IMR-90 (cell line): ENCODE measurements at places on chromosomes 16 and 17. TPM values are rescaled to one million over a fixed set of nuclear protein-coding genes. Genes with fewer than 3 reads are reported as not detected.

KRT33B gene
- total RNA-seq, result 0.18 and 0.28 TPM in 2 replicates

RAB26 gene
- 1.1 TPM in 2 replicates for total RNA-seq

ADORA2B gene
- 5.2 and 5.8 TPM in 2 replicates for total RNA-seq

GPR139 gene
- not detected in 2 replicates for total RNA-seq

HAS3 gene
- total RNA-seq, result 0.28 and 0.36 TPM in 2 replicates

GINS2 gene
- 12.8 and 13.4 TPM in 2 replicates for total RNA-seq

SLC2A4 gene
- total RNA-seq, result under 0.01 TPM in 1 of 2 replicates, not detected in the other

KRT33A gene
- total RNA-seq, result not detected in 2 replicates

CDC27 gene
- 170 and 190 TPM in 2 replicates for total RNA-seq

FADS6 gene
- total RNA-seq, result not detected in 2 replicates

CSH2 gene
- total RNA-seq, result not detected in 2 replicates

GRCh38 chr17:75153780-75154194, 525 bp downstream of the JPT1 start:
- DNase-seq, result no peak

- no peak for DNase-seq
Measured at GRCh38 chr16:5188318-5188988, 90.9 kb upstream of the EEF2KMT start.

DNA sequence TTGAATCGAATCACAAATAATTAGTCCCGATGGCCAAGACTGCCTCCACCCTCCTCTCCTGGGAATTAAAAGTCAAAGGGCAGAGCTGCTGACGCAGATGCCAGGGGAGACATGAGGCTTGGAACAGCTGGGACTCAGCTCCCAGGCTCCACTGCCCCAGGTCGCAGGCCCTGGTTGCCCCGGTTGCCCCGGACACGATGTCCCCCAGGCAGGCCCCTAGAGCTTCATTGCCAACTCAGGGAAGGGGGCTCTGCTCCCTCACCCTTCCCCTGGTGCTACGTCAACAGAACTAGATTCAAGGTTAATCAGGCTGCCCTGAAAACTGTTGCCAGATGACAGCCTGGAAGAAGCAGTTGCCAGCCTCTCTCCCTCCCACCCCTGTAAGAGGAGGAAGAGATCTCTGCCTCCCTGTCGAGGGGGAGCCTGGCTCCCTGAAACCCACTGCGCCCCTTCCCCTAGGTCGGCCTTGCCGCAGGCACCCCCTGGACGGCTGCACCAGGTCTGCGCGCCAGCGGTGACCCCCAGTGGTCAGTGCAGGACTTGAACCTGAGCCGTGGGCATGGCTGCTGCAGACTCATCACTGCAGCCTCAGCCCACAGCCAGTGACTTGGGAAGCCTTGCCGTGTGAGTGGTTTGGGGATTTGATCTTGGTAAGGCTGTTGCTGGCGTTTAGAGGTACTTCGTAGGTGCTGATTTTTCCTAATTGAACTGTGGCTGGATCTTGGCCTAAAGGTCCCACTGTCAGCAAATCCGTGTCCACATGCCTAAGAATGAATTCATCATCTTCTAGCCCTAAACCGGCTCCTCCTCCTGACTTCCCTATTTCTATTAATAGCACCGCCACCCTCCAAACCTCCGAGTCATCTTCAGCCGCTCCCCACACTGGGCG, 84.1 kb upstream of the TOB1 start:
- DNase-seq, result peak; percentile 84

DNA sequence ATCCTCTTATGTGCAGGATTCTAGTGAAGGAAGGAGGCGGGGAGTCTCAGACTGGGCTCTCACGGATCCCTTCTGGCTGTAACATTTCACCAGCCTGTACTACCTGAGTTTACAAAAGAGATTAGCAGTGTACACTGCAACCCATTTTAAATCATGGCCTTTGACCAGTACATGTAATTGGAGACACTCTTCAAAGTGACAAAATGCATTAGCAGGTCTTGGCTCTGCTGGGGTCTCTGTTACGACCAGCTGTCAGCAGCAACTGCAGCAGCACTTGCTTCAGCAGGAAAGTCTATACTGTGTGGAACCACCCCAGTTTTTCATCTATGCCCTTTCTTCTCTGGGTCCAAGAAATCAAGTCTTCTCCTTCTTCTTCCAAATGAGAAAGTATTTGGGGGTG, 322.8 kb upstream of the ASIC2 start:
- no peak for DNase-seq

GRCh38 chr16:14392960-14393359, 237.1 kb downstream of the PARN start:
- DNase-seq, result no peak

- no peak for DNase-seq
Measured at GRCh38 chr16:69812688-69813014, 50.5 kb downstream of the WWP2 start.

GRCh38 chr16:78727536-78727935, 628.1 kb downstream of the WWOX start:
- no peak for DNase-seq

DNA sequence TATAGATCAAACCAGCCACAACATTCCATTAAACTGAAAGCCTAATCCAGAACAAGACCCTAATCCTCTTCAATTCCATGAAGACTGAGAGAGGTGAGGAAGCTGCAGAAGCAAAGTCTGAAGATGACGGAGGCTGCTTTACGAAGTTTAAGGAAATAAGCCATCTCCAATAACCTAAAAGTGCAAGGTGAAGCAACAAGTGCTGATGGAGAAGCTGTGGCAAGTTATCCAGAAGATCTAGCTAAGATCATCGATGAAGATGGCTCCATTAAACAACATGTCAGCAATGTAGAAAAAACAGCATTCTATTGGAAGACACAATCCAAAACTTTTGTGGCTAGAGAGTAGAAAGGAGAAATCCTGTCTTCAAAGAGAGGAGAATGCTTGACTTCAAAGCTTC, 69.6 kb downstream of the KANSL1 start:
- no peak for DNase-seq

DNA sequence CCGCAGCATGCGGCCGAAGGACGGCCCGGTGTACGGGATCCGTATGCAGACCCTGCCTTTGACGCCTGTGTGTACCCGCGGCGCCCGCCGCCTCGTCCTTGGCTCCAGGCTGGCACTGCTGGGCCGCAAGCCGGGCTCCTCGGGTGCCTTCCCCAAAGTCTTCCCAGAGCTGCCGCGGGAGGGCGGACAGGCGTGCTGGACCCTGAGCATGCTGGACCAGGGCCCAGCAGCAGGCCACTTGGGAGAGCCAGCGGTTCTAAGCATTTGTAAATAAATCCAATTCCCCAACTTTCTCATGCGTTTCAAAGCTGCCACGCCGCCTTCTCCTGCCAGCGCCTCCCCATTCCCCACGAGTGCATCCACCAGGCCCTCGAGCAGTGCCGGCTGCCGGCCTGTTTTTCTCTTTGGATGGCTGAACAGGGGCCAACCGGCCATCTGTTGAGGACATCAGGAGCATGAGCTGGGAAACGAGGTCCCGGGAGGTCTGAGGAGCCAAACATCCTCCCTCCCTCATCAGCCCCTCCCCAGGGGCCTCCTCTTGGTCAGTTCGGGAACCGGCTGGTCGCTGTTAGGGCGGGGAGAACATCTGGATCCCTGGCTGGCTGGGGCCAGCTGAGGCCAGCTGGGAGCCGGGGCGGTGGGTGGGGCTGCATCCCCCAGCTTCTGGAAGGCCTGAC, 20.5 kb upstream of the PABPN1L start:
- peak; percentile 36 for DNase-seq

DNA sequence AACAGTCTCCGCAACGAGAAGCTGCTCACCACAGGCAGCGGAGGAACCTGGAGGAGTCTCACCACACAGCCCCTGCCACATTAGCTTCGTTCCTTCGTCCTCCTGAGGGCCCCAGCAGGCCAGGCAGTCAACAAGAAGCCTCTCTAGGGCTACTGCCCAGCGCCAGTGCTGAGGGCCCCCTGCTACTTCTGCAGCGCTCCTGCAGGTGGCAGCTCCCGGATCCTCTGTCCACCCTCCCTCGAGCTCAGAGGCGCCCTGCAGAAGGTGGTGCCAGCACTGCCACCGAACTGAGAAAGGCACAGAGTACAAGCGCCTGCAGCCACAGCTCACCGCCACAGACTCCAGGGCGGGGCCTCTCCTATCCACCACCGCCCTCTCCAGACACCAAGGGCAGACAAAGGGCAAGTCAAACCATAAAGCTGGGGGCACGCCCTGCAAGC, 27.3 kb downstream of the KDM8 start:
- DNase-seq, result no peak

GRCh38 chr16:29877266-29877961, 14.4 kb upstream of the CDIPT start:
- DNase-seq, result peak; percentile 15

DNA sequence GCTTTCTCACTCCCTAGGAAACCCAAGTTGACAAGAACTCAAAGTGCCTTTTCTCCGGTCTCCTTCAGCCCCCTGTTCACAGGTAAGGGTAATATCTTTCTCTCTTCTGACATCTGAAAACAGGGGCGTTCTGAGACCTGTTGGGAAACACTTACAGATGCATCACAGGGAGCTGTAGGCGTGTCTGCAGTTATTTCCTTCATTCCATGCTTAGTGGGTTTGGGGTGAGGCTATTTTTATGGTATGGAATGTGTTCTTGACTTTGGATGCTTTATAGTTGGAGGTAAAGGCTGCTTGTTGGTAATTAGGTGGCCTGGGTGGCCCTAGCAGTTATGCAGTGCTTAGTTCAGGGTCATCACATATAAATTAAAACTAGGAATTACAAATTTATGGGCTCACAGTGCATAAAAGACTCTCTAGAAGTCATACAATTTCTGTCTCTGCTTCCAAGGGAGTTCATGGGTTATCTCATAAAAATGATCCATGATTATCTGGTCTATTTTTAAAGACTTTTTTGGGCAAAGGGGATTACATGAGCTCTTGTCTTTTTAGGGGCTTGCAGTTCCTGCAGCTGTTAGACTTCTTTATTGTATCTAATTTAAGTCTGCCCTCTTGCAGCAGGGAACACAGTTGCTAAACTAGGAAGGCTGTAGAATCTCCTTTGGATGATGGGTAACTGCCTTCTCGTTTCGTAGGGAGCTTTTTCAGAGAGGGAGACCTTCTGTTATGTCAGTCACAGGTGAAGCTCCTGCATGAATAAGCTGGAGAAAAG, 10.2 kb downstream of the SOCS7 start:
- no peak for DNase-seq

DNA sequence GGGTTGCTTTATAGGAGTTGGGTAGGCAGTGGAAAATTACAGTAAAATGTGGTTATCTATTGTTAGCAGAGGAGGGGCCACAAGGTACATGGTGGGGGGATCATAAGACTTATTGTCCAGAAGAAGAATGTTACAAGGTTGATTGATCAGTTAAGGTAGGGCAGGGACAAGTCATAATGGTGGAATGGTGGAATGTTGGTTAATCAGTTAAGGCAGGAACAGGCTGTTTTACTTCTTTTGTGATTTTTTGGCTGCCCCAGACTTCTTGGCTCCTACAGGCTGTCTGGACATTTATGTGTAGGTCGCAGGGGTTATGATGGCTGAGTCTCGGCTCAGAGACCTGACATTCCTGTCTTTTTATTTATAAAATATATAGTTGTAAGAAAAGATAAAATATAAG, 2277.1 kb downstream of the TP53TG3F start:
- no peak for DNase-seq

- no peak for DNase-seq
Measured at GRCh38 chr16:30142672-30143346, 19.8 kb upstream of the MAPK3 start.

GRCh38 chr16:86809458-86809955, 231.2 kb downstream of the FOXL1 start:
- peak; percentile 95 for DNase-seq

GRCh38 chr16:71250461-71251235, 20.1 kb upstream of the HYDIN start:
- no peak for DNase-seq

DNA sequence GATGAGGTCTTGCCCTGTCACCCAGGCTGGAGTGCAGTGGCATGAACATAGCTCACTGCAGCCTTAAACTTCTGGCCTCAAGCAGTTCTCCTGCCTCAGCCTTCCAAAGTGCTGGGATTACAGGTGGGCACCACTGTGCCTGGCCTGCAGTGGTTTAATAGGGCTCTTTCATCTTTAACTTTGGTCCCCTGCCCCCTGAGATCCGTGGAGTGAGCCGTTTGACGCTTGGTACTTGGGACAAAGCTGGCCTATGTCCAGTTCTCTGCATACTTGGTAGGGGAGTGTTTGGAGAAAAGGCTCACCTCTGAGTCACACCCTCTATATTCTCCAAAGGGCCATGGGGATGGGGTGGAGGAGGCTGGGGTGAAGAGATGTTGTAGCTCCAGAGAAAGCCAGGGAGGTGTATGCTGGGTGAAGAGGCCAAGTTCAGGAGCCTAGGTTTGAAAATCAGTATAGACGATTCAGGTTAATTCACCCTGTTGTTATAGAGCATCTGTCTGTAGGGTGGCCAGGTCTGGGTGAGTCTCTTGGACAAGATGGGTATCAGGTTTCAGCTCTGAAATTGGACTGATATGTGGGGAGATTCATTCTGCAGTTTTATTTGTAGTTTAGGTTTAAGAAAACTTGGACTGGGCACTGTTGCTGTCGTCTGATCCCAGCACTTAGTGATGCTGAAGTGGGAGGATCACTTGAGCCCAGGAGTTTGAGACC, 17.6 kb downstream of the ABCC1 start:
- DNase-seq, result peak; percentile 87

DNA sequence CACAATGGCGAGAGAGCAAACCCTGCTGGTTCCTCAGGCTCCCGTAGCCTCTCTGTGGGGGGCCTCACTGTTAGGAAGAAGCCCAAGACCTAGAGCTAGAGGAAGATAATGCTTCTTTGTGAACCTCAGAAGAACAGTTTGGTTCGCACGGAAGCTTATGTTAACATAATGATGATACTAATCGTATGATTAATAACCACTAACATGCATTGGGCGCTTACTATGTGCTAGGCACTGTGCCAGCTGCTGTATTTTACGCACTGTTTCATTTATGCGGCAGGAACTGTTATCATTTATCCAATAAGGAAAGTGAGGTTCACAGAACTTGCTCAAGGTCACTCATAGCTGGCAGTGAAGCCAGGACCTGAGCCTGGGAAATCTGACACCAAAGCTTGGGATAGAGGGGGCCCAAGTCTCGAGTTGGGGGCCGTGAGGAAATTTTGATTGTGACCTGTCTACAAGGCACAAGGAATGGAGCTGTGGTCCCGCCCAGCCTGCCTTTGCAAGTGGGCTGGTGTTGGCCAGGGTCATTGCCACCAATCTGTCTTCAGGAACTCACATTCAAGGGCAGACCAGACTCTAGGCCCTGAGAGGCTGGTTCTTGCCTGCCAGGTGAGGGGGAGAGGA, 6.8 kb downstream of the PRCD start:
- peak; percentile 99 for DNase-seq

- DNase-seq, result no peak
Measured at GRCh38 chr17:33493566-33493965, 200.5 kb upstream of the ASIC2 start.
